Caco-2 (cell line): ENCODE measurements at places on chromosomes 3 and 15.

DNA sequence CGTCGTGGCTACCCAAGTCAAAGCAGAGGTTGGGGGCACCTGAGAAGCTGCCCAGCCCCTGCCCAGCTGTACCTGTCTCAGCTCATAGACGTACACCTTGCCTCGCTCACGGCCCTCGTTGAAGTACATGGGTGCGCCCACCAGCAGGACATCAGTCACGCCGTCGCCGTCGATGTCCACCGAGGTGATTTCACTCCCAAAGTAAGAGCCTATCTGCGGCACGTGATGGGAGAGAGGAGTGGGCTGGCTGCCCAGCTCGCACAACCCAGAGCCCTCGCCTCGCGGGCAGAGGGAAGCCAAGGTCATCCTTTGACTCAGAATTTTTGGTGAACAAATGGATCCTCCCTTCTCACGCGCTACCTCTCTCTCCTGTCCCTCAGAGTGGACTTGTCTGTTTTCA lies 54.7 kb downstream of the FEM1B start:
- no peak for DNase-seq
- H3K4me3 ChIP-seq: no peak overlapping the region
- H3K27me3 ChIP-seq: no peaks in the 10 kb centered on the region; the same call in 1 of the 2 replicates

- H3K36me3 ChIP-seq: no peaks in the 10 kb centered on the region
- no peaks in the 10 kb centered on the region for H3K27me3 ChIP-seq
- H3K4me1 ChIP-seq: peaks cover 35% of the 10 kb centered on the region
- peak overlapping the region; percentile 55 for H3K27ac ChIP-seq
- no peak for DNase-seq
These were observed 138.2 kb upstream of the IL12A start for GRCh38 chr3:159850481-159850880.

- H3K27ac ChIP-seq: peak overlapping the region; percentile 89
- DNase-seq: no peak
- H3K4me3 ChIP-seq: no peak overlapping the region
These were observed 14.8 kb downstream of the ANXA2 start for GRCh38 chr15:60382773-60383674.

DNA sequence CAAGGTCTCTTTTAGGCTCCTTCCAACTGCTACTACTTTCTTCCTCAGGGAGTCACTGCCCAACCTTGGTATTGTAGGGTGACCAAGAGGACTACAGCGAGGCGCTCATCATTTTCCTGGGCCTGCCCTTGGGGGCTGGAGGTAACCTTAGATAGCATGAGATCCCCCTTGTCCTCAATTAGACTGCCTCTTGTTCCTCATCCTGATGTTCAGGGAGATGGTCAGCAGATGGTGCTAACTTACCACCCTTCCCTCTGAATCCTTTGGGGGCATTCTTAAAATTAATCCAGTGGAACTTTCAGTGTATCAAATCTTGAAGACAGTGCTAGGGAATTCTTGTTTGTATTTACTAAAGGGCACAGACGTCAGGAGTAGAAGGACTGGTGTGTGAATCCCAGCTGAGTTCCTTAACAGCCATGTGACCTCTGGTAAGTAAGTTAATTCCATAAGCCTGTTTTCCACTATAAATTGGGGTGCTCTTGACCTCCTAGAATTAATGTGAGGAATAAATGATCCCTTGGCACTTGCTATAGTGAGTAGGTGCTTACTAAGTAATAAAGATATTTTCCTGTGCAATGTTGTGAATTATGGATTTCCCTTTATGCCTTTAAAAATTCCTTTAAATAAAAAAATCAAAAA lies 4.1 kb upstream of the CLPX start:
- H3K4me1 ChIP-seq: peaks cover 4% of the 10 kb centered on the region; the same call in 1 of the 2 replicates
- peak; percentile 51 for DNase-seq
- H3K36me3 ChIP-seq: no peaks in the 10 kb centered on the region

DNA sequence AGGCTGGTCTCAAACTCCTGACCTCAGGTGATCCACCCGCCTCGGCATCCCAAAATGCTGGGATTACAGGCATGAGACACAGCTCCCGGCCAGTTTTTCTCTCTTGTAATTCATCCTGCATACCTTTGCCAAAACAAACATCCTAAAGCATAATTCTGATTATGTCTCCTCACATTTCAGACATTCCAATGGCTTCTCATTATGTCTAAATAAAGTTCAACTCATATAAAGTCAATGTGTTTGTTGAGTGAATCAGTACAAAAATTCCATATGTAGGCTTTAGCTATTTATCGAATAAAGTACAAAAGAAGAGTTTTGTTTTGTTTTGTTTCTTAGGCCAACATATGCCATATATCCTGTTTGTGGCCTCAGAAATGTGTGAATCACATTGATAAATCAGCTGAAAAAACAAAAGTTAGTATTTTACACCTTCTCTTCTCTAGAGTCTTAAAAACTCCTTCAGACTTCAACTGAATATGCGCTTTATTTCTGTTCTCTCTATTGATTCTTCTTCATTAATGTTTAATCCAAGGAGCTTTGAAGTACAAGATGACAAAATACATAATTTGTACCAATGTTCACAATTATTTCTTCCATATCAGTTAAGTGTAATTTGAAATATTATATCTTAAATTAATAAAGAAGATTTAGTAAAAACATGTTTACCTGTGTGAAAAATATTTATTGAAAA lies 165.8 kb downstream of the MECOM start:
- no peaks in the 10 kb centered on the region for H3K36me3 ChIP-seq
- no peaks in the 10 kb centered on the region for H3K27me3 ChIP-seq
- no peak for DNase-seq
- no peak overlapping the region for H3K4me3 ChIP-seq

GRCh38 chr15:42001236-42001635 lies 19.6 kb downstream of the PLA2G4E start:
- H3K27me3 ChIP-seq: no peaks in the 10 kb centered on the region
- H3K4me1 ChIP-seq: peaks cover 7% of the 10 kb centered on the region; the same call in 1 of the 2 replicates
- no peak for DNase-seq
- no peak overlapping the region for H3K27ac ChIP-seq
- no peaks in the 10 kb centered on the region for H3K36me3 ChIP-seq

DNA sequence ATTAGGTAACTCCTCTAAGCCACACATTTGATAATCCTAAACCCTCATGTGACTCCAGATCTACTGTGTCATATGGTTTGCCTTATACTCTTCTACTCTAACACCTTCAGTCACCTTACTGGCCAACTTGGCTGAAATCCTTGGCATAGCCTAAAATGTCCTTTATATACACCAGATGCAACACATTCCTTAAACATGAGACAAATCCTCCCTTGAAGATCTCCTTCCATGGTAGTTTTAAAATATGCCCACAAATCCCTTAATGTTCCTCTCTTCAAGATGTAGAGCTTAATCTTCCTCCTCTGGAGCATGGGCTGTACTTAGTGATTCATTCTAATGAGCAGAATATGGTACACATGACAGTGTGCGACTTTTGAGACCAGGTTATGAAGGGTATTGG lies 238.9 kb downstream of the SUCLG2 start:
- H3K27ac ChIP-seq: no peak overlapping the region
- H3K36me3 ChIP-seq: no peaks in the 10 kb centered on the region
- no peak overlapping the region for H3K4me3 ChIP-seq
- no peaks in the 10 kb centered on the region for H3K27me3 ChIP-seq
- H3K4me1 ChIP-seq: no peaks in the 10 kb centered on the region
- no peak for DNase-seq

DNA sequence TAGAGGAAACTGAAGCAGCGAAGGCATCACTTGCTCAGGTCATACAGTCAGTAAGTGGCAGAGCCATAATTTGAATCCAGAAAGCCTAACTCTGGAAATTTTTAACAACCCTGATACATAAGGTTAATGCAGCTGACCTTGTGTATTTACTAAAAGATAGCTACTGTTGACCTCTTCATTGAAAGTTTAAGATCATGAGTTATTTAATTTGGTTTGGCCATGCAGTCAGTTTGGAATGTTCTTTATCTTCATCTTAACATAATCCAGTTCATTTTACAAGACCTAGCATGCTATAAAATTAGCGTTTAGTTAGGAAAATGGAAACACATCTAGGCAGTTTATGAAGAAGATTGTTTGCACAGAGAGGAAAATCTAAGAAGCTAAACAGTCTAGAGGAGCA lies 240.9 kb downstream of the RBMS3 start:
- DNase-seq: no peak
- no peak overlapping the region for H3K27ac ChIP-seq
- H3K4me3 ChIP-seq: no peak overlapping the region
- no peaks in the 10 kb centered on the region for H3K27me3 ChIP-seq
- no peaks in the 10 kb centered on the region for H3K36me3 ChIP-seq

GRCh38 chr3:3189961-3190360 lies 10.5 kb upstream of the CRBN start:
- H3K4me1 ChIP-seq: no peaks in the 10 kb centered on the region
- H3K27ac ChIP-seq: no peak overlapping the region
- H3K36me3 ChIP-seq: no peaks in the 10 kb centered on the region
- DNase-seq: no peak
- no peaks in the 10 kb centered on the region for H3K27me3 ChIP-seq

DNA sequence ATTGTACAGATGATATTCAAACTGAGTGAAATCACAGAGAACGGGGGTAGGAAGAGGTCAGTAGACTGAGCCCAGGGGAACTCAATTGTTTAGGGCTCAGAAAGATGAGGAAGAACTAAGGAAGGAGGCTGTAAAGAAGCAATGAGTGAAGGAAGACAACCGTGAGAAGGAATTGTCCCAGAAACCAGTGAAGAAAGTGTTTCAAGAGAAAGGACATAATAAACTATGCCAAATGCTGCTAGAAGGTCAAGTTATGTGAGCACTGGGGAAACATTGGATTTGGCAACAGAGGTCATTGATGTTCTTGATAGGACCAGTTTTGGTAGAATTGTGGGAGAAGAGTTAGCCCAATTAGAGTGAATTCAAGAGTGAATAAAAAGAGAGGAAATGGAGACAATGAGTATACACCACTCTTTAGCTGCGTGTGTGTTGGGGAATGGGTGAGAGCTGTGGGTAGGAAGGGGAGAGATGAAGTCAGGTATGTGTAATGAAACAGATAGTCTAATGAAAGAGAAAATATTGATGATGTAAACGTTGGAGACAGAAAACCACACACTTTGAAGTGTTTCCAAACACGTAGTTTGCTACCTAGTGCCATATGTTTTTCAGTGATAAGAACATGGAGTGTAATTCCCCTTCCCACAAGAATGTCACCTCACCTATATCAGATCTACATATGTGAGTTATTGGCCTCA lies 42.5 kb upstream of the MME start:
- H3K27me3 ChIP-seq: no peaks in the 10 kb centered on the region
- no peaks in the 10 kb centered on the region; the same call in 1 of the 2 replicates for H3K4me1 ChIP-seq
- no peak overlapping the region for H3K4me3 ChIP-seq
- DNase-seq: no peak
- H3K27ac ChIP-seq: no peak overlapping the region
- H3K36me3 ChIP-seq: no peaks in the 10 kb centered on the region

DNA sequence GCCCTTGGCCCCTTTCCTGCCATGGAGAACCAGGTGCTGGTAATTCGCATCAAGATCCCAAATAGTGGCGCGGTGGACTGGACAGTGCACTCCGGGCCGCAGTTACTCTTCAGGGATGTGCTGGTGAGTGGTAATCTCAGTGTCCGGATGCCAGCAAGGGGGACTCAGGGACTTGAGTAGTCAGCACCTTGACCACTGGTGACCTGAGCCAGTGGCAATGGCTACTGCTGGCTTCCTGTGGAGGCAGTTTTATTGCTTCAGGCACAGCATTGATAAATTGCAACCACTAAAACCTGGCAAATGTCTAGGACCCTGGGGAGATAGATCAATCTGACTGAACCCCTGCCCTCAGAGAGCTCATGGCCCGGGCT lies 830 bp downstream of the MAP2K5 start:
- H3K36me3 ChIP-seq: no peaks in the 10 kb centered on the region
- H3K4me3 ChIP-seq: peak overlapping the region; percentile 91
- H3K4me1 ChIP-seq: 0 out of 2 replicates have a peak, but pooled peaks cover 8% of the 10 kb centered on the region

- no peaks in the 10 kb centered on the region for H3K36me3 ChIP-seq
- H3K27ac ChIP-seq: no peak overlapping the region
- H3K4me3 ChIP-seq: no peak overlapping the region
These were observed 57.2 kb upstream of the KY start for GRCh38 chr3:134707908-134708597.

GRCh38 chr3:8238432-8238831 lies 263.2 kb upstream of the LMCD1 start:
- no peak for DNase-seq
- H3K36me3 ChIP-seq: no peaks in the 10 kb centered on the region
- no peaks in the 10 kb centered on the region for H3K4me1 ChIP-seq
- H3K27me3 ChIP-seq: no peaks in the 10 kb centered on the region
- no peak overlapping the region for H3K27ac ChIP-seq

- H3K36me3 ChIP-seq: no peaks in the 10 kb centered on the region
- no peaks in the 10 kb centered on the region for H3K4me1 ChIP-seq
- H3K4me3 ChIP-seq: no peak overlapping the region
- no peaks in the 10 kb centered on the region for H3K27me3 ChIP-seq
- no peak overlapping the region for H3K27ac ChIP-seq
- no peak for DNase-seq
These were observed 69.6 kb downstream of the ZIC4 start for GRCh38 chr3:147336543-147337278.

GRCh38 chr3:186826410-186826975 lies 16.0 kb upstream of the ADIPOQ start:
- 0 out of 2 replicates have a peak, but pooled peaks cover 2% of the 10 kb centered on the region for H3K4me1 ChIP-seq
- H3K27me3 ChIP-seq: peaks cover 1% of the 10 kb centered on the region; the same call in 1 of the 2 replicates
- H3K36me3 ChIP-seq: no peaks in the 10 kb centered on the region
- DNase-seq: peak; percentile 17
- peak overlapping the region; percentile 76 for H3K4me3 ChIP-seq
- H3K27ac ChIP-seq: no peak overlapping the region

GRCh38 chr15:56981160-56981559 lies 62.7 kb downstream of the TCF12 start:
- no peak overlapping the region for H3K27ac ChIP-seq
- no peaks in the 10 kb centered on the region for H3K27me3 ChIP-seq
- H3K4me1 ChIP-seq: peaks cover 7% of the 10 kb centered on the region
- no peaks in the 10 kb centered on the region for H3K36me3 ChIP-seq
- H3K4me3 ChIP-seq: no peak overlapping the region
- DNase-seq: no peak

GRCh38 chr3:115577000-115577399 lies 46.3 kb upstream of the GAP43 start:
- no peak overlapping the region for H3K4me3 ChIP-seq
- H3K4me1 ChIP-seq: no peaks in the 10 kb centered on the region
- H3K27me3 ChIP-seq: no peaks in the 10 kb centered on the region

- no peaks in the 10 kb centered on the region for H3K4me1 ChIP-seq
- no peak overlapping the region for H3K4me3 ChIP-seq
- no peaks in the 10 kb centered on the region for H3K27me3 ChIP-seq
- H3K36me3 ChIP-seq: no peaks in the 10 kb centered on the region
These were observed 69.8 kb upstream of the SLC4A7 start for GRCh38 chr3:27553886-27554540.

GRCh38 chr3:98972720-98973119 lies 71.2 kb upstream of the DCBLD2 start:
- DNase-seq: no peak
- no peaks in the 10 kb centered on the region for H3K4me1 ChIP-seq
- no peak overlapping the region for H3K4me3 ChIP-seq

- no peaks in the 10 kb centered on the region for H3K27me3 ChIP-seq
- H3K27ac ChIP-seq: no peak overlapping the region
- H3K4me1 ChIP-seq: peaks cover 9% of the 10 kb centered on the region; the same call in 1 of the 2 replicates
- H3K36me3 ChIP-seq: no peaks in the 10 kb centered on the region
These were observed 17.4 kb upstream of the SLC25A36 start for GRCh38 chr3:140924097-140924873.

- no peaks in the 10 kb centered on the region for H3K4me1 ChIP-seq
- no peaks in the 10 kb centered on the region for H3K36me3 ChIP-seq
- H3K27ac ChIP-seq: no peak overlapping the region
- no peak overlapping the region for H3K4me3 ChIP-seq
- DNase-seq: no peak
These were observed 374.6 kb upstream of the CFAP20DC start for GRCh38 chr3:59424268-59425010.

- no peak overlapping the region for H3K27ac ChIP-seq
- no peaks in the 10 kb centered on the region for H3K36me3 ChIP-seq
- no peak overlapping the region for H3K4me3 ChIP-seq
- no peaks in the 10 kb centered on the region; the same call in 1 of the 2 replicates for H3K27me3 ChIP-seq
- DNase-seq: no peak
These were observed 85.2 kb downstream of the FAM174B start for GRCh38 chr15:92570391-92570790.
